ENCODE measurements at places on chromosomes 2 and 18.

- DNase-seq = peak; percentile 67
Observed at GRCh38 chr18:55641486-55641885, 53.5 kb upstream of the TCF4 start.

DNA sequence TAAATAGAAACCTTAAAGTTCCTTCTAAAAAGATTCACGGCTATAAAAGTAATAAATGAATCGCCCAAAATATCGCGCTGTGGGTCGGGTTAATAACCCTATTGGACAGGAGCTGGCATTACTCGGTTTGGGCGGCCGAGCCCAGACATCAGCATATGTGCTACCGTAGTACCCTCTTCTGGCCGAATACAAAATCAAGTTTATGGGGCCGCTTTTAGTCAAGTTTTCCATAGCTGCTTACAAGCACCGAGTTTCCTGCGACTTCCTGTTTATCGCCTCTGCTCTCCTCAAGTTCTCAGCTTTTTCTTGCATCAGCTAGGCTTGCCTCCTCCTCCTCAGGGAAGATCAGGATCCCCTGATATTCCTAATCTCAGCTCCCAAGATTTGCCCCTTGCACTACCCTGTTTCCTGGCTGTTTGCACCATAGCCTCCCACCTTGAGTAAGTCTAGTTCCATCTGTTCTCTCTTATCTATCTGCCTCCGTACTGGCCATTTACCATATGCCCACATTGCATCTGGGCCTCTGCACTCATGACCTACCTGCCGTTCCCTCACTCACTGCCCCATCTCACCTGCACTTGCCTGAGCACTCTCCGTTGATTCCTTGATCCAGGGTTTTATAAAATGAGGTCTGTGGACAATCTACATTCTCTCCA is 56.1 kb downstream of the SLC35F5 start:
- no peak for DNase-seq

DNA sequence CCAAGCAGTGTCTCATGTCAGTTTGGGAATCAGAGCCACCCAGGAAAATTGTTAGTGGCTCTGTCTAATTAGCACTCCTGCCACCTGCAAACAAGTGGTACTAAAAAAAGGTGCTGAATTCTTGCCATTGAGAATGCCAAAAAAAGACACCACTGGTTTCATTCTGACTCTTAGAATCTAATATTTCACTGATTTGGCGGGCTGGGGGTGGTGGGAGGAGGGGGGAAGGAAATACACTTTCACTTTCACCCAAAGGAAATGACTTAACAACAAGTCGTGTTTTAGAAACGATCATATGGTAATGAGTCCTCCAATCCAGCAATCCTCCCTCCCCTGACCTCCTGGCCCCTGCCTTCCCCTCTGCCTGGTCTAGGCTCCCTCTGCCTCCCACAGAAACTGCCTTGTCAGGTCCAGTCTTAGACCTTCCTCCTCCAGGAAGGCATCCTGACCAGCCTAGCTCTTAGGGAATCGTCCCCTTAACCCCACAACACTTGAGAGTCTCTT is 4.4 kb upstream of the KLHL29 start:
- no peak for DNase-seq

- DNase-seq = no peak
Observed at GRCh38 chr2:74104839-74105238, 42.9 kb downstream of the BOLA3 start.

DNA sequence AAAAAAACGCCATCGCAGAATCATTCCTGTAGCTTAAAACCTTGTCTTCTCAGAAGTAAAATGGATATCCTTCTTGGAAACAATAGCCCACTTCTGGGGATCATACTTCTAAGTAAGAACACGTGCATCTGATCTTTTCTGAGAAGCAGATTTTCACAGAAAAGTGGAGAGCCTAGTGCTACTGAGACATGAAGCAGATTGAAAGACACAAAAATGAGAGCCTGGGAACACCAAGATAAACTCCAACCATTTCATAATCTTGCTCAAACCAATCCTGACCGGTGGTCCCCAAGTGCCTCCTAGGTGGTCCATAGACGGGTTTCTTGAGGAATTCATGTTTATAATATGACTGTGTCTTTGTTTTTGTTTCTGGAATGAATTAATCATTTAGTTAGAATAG is 191.2 kb downstream of the IRS1 start:
- DNase-seq = peak; percentile 51

DNA sequence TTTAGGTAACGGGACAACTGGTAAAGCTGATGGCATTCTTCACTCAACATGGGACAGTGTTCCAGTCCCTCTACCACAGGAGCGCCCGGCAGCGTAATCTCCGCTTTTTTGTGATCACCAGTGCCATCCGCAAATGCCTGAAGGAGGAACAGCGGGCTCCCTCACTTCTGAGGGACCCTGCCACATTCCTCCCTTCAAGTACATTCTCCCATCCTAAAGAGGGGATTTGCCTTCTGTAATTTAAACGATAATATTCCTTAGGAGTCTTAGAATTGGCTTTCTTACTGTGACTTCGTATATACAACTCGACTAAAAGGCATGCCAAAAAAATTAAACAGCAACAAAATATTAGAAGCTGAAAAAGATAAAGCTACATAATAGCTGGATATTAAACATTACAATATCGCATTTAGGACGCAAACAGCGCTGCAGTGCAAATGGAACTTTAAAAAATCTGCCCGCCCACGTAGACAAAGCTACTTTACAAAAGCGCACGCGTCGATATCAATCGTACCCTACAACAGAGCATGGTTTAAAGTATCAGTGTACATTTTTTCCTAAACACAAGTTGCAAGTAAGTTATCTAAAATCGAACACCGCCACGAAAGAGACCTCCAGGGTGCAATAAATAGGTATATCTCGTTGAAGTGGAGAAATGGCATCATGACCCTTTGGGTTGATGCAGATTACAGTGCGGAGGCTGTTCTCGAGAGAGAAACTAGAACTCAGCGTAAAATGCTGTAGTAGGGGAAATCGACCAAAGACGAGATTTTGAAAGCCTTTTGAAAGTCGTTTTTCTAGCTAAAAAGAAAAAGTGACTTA is 2.3 kb upstream of the VSNL1 start:
- DNase-seq = no peak

DNA sequence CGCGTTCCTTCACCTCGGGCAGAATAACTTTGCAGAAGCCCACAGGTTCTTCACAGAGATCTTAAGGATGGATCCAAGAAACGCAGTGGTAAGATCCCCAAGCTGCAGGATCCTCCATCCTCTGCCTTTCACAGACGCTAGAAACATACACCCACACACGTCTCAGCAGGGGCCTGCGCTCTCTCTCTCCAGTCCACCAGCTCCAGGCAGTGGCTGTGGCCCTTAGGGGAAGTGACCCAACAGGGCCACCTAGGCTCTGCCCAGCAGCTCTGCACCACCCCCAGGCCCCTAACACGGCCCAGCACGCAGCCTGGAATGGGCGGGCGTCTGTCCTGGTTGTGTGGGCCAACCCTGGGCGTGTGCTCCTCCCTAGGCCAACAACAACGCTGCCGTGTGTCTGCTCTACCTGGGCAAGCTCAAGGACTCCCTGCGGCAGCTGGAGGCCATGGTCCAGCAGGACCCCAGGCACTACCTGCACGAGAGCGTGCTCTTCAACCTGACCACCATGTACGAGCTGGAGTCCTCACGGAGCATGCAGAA is 40.4 kb downstream of the ADI1 start:
- no peak for DNase-seq

- DNase-seq = no peak
Observed at GRCh38 chr2:105763076-105763475, 18.4 kb downstream of the NCK2 start.

DNA sequence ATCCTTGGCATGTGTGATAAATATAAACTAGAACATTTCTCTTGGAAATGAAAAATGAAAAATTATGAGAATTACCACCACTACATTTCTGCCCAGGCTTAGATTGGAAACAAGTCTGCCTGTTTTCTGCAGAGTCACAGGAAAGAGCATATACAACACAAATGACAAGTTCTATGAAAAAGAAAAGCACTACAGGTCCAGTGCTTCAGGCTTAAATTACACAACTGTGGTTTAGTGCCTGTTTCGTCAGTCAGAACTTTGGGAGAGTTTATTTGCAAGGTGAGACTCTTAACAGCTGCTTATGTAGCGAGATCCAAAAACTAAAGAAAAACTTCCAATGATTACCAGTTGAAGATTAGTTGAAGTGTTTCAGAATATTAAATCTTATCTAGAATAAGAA is 68.9 kb downstream of the RTN4 start:
- DNase-seq = no peak

DNA sequence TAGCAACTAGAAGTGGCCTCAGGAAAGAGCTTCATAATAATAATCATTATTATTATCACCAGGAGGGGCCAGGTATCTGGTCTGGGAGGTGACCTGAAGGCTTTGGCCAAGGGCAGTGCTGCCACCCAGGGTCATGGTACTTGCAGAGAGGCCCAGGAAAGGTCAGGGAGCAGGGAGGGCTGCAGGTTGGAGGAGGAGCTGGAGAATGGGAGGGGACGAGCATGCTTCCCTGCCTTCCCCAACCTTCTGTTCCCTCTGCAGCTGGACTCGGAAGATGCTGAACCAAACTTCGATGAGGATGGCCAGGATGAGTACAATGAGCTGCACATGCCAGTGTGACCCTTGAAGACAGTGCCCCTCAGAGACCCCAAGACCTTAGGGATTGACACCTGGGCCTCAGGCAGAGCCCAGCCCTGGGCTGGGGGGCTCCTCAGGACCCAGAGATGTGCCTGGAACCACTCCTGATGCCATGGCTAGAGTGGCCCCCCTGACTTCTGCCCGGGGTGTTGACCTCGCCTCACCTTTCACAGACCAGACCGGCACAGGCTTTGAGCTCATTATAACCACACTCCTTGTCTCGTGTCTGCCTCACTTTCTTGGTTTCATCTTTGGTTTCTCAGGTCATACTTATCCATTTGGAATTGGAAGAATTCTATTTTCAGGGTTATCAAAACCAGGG is 14.1 kb downstream of the SLC4A3 start:
- DNase-seq = no peak

DNA sequence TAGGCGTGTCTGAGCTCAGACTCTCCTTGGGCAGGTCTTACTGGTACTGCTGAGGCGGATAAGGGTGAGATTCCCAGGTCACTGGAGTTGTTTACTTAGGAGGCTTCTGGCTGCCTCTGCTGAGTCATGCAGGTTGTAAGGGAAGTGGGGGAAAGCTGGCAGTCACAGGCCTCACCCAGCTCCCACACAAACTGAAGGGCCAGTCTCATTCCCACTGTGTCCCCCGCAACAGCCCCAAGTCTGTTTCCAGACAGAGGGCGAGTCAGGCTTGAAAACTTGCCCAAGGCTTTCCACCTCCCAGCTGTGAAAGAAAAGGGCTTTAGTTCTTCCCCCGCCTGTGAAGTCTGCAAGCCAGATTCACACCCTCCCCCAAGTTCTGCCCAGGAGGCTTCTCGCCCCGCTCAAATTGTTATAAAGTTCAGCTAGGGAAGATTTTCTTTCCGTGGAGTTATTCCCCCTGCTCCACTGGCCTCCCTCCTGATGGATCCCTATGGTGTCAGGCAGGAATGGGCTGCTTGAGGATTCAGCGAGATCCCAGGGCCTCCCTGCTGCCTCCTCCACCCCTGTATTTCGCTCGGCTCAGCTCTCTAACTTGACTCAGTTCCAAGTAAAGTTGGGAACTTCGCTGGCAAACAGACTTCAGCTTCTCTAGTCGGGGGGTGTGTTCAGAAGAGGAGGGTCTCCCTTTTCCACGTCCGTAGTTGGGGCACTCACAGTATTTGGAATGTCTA is 248.6 kb downstream of the NR4A2 start:
- DNase-seq = no peak

DNA sequence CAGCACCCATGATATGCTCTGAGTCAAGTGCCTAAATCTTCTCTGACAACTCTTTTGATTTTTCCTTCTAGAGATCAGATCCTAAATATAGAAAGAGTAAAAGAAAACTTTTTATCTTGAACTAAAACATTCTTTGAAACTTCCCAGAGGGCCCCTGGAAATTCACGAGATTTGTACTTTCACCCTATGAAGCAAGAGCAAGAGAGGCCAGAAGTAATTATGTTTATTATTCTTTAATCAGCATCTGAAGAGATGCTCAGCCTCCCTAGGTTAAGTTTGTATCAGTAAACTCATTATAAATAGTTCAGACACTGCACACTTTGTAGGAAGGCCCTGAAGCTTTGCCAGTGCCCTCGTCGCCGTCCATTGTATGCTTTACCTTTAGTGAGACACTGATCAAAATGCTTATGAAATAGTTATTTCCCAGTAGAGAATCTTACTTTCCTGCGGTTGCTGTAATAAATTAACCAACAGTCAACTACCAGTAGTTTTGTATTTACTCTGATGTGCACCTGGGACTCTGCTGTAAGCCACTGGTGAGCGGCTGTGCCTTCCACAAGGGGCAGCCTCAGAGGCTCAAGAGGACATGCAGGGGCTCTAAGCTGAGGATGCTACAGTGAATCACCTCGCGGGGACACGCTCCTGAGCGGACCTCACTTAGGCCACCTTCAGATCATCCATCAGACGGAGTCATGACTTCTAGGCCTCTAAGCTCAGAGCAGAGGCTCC is 71.9 kb downstream of the BIN1 start:
- DNase-seq = no peak

- peak; percentile 83 for DNase-seq
Observed at GRCh38 chr2:37566517-37566981, 104.9 kb downstream of the CDC42EP3 start.

All from fibroblast of skin of abdomen (primary cell).